ENCODE measurements at places on chromosomes 12 and 14.

GRCh38 chr14:88798156-88798555 is 5.4 kb upstream of the EML5 start:
- no peak for DNase-seq

DNA sequence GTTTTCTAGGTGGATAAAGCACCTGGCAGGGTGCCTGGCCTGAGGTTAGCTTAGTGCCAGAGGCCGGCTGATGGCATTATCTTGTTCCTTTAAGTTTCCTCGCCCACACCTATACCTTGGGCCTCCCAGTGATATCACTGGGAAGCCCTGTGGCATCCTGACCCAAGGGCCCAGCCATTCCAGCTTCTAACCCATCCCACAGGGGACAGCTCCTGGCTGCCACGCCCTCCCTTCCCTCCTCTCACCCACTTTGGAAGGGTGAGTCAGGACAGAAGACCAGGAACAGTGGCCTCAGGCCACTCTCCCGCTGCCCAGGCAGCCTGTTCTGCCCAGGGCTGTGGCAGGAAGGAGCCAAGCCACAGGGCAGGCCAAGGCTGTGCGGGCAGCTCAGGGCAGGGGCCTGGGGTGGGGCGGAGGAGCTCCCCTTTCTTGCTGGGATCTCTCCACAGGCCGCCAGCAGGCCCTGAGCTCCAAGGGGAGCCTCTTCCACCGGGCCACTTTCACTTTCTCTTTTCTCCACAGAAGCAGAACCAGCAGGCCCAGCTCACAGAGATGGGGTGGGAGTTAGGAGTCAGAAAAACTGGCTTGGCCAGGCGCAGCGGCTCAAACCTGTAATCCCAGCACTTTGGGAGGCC is 75.1 kb downstream of the IRF2BPL start:
- DNase-seq: peak; percentile 79

DNA sequence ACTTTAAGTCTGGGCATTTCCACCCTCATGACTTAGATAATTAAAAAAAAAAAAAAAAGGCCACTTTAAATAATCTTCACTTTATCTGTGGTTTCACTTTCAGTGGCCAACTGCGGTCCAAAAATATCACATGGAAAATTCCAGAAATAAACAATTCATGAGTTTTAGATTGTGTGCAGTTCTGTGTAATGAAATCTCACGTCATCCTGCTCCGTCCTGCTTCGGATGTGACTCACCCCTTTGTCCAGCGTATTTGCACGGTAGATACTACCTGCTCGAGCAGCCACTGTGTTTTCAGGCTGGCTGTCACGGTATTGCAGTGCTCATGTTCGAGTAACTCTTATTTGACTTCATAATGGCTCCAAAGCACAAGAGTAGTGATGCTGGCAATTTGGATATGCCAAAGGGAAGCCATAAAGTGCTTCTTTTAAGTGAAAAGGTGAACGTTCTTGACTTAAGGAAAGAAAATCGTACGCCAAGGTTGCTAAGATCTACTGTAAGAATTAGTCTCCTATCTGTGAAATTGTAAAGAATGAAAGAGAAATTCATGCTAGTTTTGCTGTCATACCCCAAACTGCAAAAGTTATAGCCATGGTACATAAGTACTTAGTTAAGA is 2.4 kb downstream of the E2F7 start:
- peak; percentile 11 for DNase-seq

GRCh38 chr12:12922191-12922616 is 29.8 kb downstream of the GPRC5D start:
- DNase-seq: no peak
